ENCODE measurements at places on chromosomes 5 and 9.

- no peak for DNase-seq
Observed at GRCh38 chr5:179978792-179979191, 71.1 kb upstream of the TBC1D9B start.

DNA sequence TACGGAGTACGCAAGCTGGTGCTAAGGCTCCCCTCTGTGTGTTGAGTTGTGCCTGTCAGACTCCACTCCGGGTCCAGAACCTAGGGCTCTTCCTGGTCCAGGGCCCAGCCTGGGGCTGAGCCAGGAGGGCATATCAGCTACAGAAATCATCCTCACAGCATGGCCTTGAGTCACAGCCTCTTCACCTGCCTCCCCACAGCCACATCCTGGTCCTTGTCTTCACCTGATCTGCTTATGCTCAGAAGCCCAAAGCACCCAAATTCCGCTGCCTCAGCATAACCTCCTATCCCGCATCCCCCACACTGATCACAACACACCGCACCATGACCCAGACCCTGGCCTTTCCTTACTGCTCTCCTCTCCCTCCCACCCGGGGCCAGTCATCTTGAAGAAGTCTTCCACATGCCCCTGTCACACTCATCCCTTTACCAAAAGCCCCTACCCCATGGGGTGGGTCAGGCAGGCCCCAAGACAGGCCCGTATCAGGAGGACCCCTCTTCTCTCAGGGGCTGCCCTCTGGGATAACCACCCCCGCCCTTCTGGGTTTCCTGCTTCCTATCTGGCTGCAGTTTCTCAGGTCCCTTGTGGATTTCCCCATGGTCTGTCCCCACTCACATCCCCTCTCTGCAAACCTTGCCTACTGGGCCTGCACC, 1.3 kb upstream of the IL3 start:
- no peak for DNase-seq

DNA sequence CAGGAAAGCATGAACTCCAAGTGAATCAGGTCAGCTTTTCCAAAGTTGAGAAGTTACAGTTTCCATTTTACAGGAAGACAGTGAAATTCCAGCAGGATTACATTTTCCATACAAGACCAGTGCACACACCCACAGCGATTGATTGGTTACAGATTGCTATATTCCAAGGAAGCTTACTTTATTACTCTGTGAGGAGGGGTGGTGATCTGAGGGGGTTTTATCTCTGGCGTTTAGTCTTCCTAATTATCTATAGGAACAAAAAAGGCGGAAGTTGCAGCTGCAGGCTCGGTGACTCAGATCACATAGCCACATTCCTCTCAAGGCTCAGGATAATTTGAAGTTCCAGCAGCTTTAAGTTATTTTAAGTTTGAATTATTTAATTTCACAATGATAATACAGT, 450.4 kb upstream of the NMUR2 start:
- no peak for DNase-seq

- DNase-seq = no peak
Observed at GRCh38 chr9:137462396-137462985, 3.4 kb upstream of the NSMF start.

GRCh38 chr9:115952430-115953292, 200.9 kb upstream of the PAPPA start:
- no peak for DNase-seq

DNA sequence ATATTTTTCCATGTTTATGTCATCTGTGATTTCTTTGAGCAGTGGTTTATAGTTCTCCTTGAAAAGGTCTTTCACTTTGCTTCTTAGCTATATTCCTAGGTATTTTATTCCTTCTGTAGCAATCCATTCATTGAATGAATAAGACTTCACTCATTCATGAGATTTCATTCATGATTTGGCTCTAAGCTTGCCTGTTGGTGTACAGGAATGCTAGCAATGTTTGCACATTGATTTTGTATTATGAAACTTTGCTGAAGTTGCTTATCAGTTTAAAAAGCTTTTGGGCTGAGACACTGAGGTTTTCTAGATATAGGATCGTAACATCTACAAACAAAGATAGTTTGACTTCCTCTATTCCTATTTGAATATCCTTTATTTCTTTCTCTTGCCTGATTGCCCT, 15.9 kb downstream of the RLN2 start:
- DNase-seq = no peak

- no peak for DNase-seq
Observed at GRCh38 chr5:133285583-133286021, 233.8 kb downstream of the HSPA4 start.

DNA sequence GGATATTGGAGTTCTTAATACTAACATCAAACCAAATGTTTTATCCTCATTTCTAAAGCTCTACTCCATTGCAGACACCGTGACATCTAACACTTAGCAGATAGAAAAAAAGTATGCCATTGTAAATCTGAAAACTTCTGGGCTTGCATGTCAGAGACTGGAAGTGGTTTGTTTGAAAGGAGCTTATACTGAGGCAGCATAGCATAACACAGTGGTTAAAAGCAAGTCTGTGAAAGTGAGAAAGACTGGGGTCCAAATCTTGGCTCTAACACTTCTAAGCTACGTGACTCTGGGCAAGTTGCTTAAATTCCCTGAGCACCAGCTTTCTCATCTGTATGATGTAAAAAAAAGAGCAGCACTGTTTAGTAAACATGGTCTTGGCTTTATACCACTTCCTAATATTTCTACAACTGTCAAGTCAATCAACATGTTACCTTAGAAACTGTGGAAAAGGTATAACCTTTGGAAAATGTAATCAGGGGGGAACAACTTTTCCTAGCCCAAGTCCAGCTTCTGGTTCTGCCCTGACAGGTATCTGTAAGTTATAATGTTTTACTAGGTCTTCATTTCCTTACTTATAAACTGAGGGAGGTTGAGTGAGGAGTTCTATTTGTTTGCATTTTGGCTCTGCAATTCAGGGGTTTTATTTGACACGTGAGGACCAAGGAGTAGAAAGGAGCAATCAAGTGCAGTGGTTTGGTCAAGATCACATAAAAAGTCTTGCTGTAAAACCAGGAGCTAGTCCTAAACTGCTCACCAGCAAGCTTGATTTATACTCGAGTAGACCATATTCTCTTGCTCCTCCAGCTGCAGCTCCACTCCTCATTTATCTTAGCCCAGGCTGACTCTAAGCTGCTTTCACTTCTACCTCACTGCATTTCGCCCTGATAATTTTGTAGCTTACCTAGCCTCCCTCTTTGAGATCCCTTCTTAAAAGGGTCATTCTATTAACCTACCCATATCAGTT, 541.0 kb downstream of the RAB3C start:
- DNase-seq = no peak
